ENCODE measurements at places on chromosomes 4 and X. TPM values are rescaled to one million over a fixed set of nuclear protein-coding genes. Genes with fewer than 3 reads are reported as not detected.

Gene TTC29
- not detected for total RNA-seq

Gene TBL1X
- 25.5 TPM for total RNA-seq

Gene ARSJ
- total RNA-seq: not detected

Gene TXK
- 7.6 TPM for total RNA-seq

Gene XAGE1B
- not detected for total RNA-seq

Gene HPRT1
- total RNA-seq: 128 TPM

Gene TLR8
- not detected for total RNA-seq

Gene BTK
- total RNA-seq: not detected

DNA sequence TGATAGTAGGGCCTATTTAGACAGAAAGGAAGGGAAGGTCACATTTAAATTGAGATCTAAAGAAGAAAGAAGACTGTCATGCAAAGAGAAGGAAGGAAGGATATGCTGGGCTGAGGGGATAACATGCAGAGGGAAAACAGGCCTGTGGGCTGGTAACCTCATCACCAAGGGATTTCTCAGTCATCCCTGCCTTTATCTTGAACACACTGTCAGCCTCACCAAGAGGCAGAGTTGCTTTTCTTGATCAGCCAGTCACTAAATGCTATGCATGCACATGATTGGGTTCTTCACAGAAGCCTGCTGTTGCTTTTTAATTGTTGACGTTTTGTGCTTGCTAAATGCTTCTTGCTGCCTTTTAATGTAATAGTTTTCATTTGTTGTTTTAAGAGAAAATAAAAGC, 113.0 kb downstream of the ARHGAP24 start:
- no peak overlapping the region for H3K4me3 ChIP-seq
- H3K36me3 ChIP-seq: no peaks in the 10 kb centered on the region
- no peaks in the 10 kb centered on the region for H3K4me1 ChIP-seq
- DNase-seq: no peak
- no peaks in the 10 kb centered on the region for H3K27me3 ChIP-seq

DNA sequence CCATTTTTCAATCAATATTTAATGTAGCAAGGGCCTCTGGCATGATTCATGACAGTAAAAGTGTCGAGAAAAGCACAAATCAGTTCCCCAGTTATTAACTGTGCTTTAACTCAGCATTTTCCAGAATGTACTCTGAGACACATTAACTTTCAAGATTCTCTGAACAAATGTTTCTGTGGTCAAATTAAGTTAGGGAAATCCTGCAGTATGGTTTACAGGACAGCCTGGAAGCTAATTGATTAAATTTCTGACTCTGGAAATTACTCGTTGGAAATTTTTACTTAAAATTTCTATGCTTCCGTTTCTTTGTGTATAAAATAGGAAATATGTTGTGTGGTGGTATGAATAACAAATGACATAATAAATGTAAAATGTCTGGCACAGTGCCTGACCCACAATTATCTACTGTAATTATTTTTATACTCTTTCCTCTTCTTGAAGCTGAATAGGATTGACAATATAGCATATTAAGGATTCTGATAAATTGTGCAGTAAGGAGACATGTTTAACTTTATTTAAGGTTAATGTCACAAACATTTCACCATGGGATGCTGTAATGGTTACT, 33.7 kb downstream of the STK32B start:
- no peaks in the 10 kb centered on the region for H3K27me3 ChIP-seq
- no peak for DNase-seq
- H3K4me1 ChIP-seq: no peaks in the 10 kb centered on the region
- no peak overlapping the region for H3K4me3 ChIP-seq
- no peaks in the 10 kb centered on the region for H3K36me3 ChIP-seq

GRCh38 chr4:140996766-140997165, 136.5 kb downstream of the RNF150 start:
- no peaks in the 10 kb centered on the region for H3K27me3 ChIP-seq
- no peaks in the 10 kb centered on the region for H3K36me3 ChIP-seq
- H3K4me1 ChIP-seq: no peaks in the 10 kb centered on the region
- H3K27ac ChIP-seq: no peak overlapping the region
- no peak for DNase-seq

DNA sequence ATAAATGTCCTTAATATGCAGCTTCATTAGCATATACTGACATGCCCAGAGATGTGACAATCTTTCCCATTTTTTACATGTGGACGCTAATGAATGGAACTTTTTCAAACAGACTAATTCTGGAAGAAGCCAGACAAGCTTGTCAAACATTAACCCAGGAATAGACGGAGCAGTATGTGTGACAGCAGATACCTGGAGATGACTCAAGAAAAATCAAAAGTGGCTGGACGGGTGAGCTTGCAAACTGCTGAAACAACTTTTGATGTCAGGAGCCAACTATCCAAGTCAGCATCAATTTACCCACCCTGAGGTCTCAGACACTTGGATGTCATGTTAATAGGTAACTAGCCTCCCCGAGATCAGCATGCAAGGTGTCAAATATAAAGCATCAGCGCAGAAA, 183.0 kb downstream of the PACRGL start:
- DNase-seq: no peak
- no peak overlapping the region for H3K4me3 ChIP-seq
- no peak overlapping the region for H3K27ac ChIP-seq
- no peaks in the 10 kb centered on the region for H3K36me3 ChIP-seq

- H3K4me1 ChIP-seq: no peaks in the 10 kb centered on the region
- H3K27me3 ChIP-seq: no peaks in the 10 kb centered on the region
- no peaks in the 10 kb centered on the region for H3K36me3 ChIP-seq
- no peak overlapping the region for H3K4me3 ChIP-seq
- no peak overlapping the region for H3K27ac ChIP-seq
- no peak for DNase-seq
Observed at GRCh38 chr4:90002441-90003062, 107.9 kb downstream of the MMRN1 start.

DNA sequence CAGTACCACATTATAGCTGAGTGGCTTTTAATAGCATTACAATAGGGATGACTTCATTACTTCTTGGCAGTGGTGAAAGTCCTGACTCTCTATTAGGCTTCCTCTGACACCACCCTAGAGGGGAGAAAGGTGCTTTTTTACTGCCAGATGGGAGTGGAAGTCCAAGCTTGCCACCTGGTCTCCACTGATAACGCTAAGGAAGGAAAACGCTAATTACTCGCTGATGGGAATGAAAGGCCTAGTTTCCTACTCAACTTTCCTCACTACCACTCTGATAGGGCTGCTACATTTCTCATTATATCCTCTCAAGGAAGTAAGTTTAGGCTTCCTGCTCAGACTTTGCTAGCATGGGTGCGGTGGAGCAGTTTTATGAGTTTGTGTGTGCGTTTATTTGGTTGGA, 62.3 kb upstream of the PAGE3 start:
- no peaks in the 10 kb centered on the region for H3K36me3 ChIP-seq
- no peak overlapping the region for H3K4me3 ChIP-seq
- no peaks in the 10 kb centered on the region for H3K27me3 ChIP-seq
- no peak for DNase-seq

- H3K4me3 ChIP-seq: no peak overlapping the region
- no peaks in the 10 kb centered on the region for H3K27me3 ChIP-seq
- H3K27ac ChIP-seq: no peak overlapping the region
- no peaks in the 10 kb centered on the region for H3K36me3 ChIP-seq
Observed at GRCh38 chr4:103994059-103994458, 274.3 kb upstream of the TACR3 start.

GRCh38 chr4:101102114-101102742, 245.1 kb downstream of the PPP3CA start:
- H3K4me3 ChIP-seq: no peak overlapping the region
- peaks cover 21% of the 10 kb centered on the region for H3K4me1 ChIP-seq
- H3K27ac ChIP-seq: no peak overlapping the region
- DNase-seq: no peak
- H3K27me3 ChIP-seq: no peaks in the 10 kb centered on the region

- H3K4me1 ChIP-seq: peaks cover 3% of the 10 kb centered on the region
- H3K36me3 ChIP-seq: no peaks in the 10 kb centered on the region
Observed at GRCh38 chr4:95638920-95639501, 90.2 kb upstream of the UNC5C start.

DNA sequence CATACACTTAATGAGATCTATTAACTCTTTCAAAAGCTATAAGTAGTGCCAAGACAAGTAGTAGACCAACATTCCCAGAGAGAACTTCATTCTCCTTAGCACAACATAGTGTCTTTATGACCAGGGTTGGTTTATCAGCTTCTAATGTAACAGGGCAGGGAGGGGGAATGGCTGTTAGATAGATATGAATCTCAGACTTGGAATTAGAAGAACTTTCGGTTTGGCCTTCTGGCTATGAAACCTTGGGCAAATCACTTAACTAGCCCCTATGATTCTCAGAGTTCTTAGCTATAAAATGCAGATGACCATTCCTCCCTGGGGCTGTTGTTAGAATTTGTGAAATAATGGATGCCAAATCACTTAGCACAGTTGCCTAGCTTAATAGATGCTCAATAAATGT, 132.2 kb downstream of the SLC10A7 start:
- no peak overlapping the region for H3K4me3 ChIP-seq
- no peak overlapping the region for H3K27ac ChIP-seq
- H3K27me3 ChIP-seq: no peaks in the 10 kb centered on the region
- no peaks in the 10 kb centered on the region for H3K4me1 ChIP-seq
- no peaks in the 10 kb centered on the region for H3K36me3 ChIP-seq

- H3K4me1 ChIP-seq: peaks cover 6% of the 10 kb centered on the region
- H3K4me3 ChIP-seq: no peak overlapping the region
- H3K27me3 ChIP-seq: no peaks in the 10 kb centered on the region
- peaks cover 19% of the 10 kb centered on the region for H3K36me3 ChIP-seq
Observed at GRCh38 chr4:39446483-39446841, 12.3 kb downstream of the RPL9 start.

DNA sequence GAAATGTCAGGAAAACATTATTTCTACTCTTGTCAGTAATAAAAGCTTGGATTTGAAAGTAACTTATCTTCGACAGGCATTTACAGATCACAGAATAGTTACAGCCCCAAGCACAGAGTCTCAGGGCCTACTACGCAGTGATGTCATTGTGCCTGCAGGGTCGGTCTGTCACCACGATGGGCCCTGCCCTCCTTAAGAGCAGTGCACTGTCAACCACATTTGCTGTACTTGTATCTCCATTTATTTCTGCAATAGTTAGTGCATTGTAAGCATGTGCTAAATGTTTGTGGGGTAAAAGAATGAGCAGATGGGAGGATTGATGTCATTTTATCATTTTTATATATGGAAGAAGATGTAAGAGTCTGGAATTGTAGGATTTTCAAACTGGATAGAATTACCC, 13.6 kb upstream of the CCKAR start:
- no peaks in the 10 kb centered on the region for H3K36me3 ChIP-seq
- no peak overlapping the region for H3K27ac ChIP-seq
- H3K27me3 ChIP-seq: no peaks in the 10 kb centered on the region
- no peak overlapping the region for H3K4me3 ChIP-seq

DNA sequence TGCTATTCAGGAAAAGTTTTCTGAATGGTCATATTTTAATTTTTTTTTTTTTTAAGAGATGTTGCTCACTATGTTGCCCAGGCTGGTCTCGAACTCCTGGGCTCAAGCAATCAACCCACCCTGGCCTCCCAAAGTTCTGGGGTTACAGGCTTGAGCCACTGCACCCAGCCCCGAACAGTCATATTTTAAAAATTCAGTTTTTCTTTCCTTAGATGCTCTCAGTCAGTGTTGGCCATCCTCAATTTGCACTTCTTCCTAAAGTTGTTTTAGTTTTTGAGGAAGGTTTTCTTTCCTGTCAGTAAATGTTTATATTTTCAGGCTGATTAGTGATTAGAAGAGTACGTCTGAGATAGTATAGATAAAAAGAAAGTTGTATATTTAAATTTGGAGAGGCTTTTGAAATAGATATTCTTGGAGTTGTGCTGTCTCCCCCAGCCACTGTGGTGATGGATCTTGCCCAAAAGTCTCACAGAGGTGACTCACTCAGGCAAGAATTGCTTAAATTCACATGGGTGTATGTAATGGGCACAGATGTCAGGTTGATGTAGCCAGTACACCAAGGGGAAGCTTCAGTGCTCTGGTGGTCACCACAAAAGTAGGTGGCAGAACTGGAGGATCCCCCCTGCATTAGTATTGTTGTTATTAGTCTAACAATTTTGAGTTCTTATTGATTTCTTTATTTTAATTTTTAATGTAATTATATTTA, 72.2 kb upstream of the ELOVL6 start:
- no peaks in the 10 kb centered on the region for H3K36me3 ChIP-seq
- no peak overlapping the region for H3K27ac ChIP-seq
- DNase-seq: no peak
- peaks cover 10% of the 10 kb centered on the region for H3K4me1 ChIP-seq
- peaks cover 19% of the 10 kb centered on the region for H3K27me3 ChIP-seq

GRCh38 chrX:69210581-69210980, 45.3 kb upstream of the PJA1 start:
- no peaks in the 10 kb centered on the region for H3K36me3 ChIP-seq
- no peak for DNase-seq
- no peak overlapping the region for H3K27ac ChIP-seq
- H3K4me1 ChIP-seq: no peaks in the 10 kb centered on the region
- no peaks in the 10 kb centered on the region for H3K27me3 ChIP-seq

DNA sequence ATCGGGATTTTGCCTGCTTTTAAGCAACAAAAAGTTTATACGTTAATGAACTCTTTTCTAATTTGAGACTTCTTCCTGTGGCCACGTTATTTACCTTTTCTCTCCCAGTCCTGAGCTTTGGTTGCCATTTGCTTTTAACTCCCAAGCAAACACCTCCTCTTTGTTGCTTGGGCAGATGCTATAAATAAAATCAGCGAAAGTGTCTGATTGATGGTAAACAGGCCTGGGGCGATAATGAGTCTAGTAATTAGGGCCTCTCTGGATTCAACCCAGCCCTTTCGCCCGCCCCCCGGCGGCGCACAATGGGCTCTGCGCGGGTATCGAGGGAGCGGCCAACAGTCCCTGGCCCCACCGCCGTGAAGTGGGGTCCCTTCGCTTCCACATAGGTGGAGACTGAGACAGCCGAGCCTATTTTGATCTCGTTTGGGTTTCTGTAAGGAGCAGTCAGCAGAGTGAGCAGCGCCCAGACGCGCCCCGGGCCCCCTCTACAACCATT, 790 bp downstream of the CLGN start:
- no peak overlapping the region for H3K27ac ChIP-seq
- H3K36me3 ChIP-seq: no peaks in the 10 kb centered on the region
- peak overlapping the region; percentile 70 for H3K4me3 ChIP-seq

GRCh38 chr4:159410076-159410777, 307.3 kb downstream of the RAPGEF2 start:
- no peak overlapping the region for H3K27ac ChIP-seq
- H3K4me3 ChIP-seq: no peak overlapping the region
- H3K27me3 ChIP-seq: peaks cover 5% of the 10 kb centered on the region
- H3K36me3 ChIP-seq: no peaks in the 10 kb centered on the region
